ENCODE measurements at places on chromosomes 13 and 19.

DNA sequence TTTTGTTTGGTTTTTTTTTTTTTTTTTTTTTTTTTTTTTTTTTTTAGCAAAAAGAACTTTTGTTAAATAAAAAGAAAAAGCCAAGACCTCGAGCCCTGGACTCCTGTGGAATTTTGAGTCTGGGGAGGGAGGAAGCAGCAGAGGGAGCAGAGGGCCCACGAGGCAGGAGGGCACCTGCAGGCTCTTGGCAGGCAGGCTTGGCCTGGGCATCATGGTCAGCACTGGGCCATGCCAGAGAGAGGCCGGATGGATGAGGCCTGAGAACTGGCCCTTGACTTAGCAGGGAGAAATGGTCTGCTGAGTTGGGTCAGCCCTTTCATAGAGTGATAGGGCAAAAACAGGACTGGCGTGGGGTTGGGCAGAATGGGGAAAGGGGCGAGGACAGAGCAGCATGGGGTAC lies 100.4 kb downstream of the GPR12 start:
- no peak for DNase-seq

GRCh38 chr13:110790371-110790770 lies 76.9 kb downstream of the ING1 start:
- DNase-seq, result no peak

- DNase-seq, result peak; percentile 50
Observed at GRCh38 chr19:57620673-57621348, 6.8 kb downstream of the ZNF134 start.

DNA sequence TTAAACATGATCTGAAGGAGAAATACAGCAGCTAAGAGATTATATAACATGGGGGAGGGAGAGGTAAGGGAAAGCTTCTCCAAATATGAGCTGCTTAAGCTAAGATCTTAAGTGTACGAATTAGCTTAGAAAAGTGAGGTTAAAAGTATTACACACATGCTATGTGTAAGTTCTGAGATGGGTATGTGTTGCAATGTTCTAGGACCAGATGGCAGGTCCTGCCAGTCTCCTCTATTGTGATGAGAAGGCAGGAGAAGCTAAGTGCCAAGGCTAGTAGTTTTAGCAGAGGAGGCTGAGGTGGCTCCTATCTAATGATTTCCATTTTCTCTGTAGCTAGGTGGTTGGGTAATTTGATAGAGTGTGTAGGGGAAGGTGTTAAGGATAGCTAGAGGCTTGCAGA lies 57.6 kb downstream of the MICU2 start:
- peak; percentile 79 for DNase-seq

- no peak for DNase-seq
Observed at GRCh38 chr13:19060311-19061002, 121.2 kb downstream of the TUBA3C start.

DNA sequence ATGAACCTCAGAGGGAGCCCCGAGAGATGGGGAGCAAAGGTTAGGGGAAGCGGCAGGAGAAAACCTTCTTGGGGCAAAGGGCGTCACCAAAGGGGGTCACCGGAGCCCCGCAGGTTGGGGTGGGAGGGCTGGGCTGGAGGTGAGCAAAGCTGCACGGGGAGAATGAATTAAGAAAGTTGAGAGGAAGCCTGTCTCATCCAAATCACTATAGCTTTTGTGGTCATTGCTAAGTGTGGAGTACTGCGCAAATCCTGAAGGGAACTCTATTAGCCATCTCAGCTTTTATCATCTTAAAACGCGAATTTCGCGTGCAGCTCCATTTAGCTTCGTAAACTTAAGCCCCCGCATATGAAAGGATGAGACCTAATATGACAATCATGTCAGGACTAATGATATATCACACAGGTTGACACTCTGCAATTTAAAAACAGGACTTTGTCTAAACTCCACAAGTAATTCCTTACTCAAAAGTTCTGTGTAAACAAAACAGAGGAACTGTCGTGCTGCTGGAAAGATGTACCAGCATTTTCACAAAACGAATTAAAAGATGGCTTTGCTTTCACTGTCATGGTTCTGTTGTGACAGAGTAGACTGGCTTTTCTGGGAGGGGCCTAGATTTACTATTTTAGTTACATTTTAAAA lies 631 bp downstream of the LACC1 start:
- DNase-seq, result peak; percentile 11

- DNase-seq, result no peak
Observed at GRCh38 chr13:49164712-49165111, 55.4 kb upstream of the MLNR start.

DNA sequence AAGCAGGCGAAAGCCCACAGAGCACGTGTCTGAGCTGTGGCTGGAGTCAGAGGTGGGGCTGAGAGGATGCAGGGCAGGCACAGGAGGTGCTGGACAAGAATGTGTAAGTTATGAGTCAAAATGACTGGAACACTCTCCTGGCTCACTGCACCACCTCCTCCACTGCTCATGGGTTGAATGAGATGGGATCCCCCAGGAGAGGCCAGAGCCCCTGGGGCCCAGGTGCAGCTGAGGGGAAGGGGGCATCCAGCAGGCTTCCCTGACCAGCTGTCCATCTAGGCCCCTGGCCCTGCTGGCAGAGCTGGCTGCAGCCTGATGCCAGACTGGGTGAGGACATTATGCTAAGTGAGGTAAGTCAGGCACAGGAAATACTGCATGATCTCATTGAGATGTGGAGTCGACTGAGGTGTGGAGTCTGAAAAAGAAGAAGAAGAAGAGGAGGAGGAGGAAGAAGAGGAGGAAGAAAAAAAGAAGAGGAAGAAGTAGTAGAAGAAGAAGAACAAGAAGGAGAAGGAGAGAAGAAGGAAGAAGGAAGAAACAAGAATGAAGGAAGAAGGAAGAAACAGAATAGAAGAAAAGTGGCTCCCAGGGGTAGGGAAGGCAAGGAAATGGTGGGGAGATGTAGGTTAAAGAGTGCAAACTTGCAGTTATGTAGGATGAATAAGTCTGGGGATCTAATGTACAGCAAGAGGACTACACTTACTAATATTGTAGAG lies 747.4 kb downstream of the UQCRFS1 start:
- no peak for DNase-seq

DNA sequence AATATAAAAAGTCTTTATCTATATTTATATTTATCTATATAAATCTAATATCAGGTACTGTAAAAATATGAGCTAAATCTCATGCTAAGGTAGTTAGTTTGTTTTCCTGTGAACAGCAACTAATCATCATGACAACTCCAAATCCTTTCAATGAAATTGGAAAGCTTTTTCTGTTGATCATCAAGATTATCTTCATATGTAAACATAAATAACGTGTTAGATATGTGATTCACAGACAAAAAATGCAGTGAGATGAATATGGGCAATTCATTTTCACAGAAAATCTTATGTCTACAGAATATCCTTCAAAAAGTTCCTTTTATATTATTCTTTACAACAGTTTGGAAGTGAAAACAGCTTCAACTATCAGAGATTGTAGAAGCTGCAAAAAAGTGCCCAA lies 41.7 kb upstream of the EEF1AKMT1 start:
- peak; percentile 43 for DNase-seq

DNA sequence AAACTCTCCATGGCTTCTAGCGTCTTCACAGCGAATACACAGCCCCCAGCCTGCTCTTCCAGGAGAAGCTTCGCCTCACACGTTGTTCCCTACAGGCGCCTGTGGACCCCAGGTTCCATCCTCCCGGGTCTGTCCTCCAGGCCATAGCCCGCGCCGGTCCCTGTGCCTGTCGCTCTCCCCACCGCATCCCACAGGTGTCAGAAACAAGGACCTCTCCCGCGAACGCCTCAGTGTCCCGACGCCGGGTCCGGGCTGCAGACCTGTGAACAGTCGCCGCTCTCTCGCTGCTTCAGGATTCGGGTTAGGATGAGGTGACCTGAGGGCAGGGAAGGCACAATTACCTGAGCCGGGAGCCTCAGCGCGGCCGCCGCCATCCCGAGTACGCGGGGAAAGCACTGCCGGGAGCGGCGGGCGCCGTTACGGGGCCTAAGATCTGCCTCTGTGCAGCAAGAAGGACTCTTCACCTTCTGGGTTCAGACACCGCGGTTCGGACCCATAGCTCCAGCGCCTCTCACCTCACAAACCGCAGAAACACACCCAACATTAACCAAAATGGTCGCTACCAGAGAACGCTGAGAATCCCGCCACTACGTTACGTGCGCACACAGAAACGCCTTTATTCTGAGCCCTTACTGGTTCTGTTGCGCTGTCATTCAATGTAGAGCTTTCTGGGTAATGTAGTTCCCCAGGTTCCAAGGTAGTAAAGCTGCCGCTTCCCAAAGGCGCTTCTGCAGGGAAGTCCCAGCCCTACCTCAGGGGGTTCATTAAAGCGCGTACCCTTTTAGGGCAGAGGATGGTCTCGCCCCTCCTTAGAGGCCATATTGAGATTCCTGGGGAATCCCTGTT lies at the start of gene ZNF418:
TSS of gene ZNF418 (minus strand) at position 583 of the 846 bp plus-strand sequence. CDS start 1,580 bp downstream, outside the sequence.
- peak; percentile 84 for DNase-seq

GRCh38 chr19:11570039-11570462 lies 7.4 kb downstream of the ACP5 start:
- no peak for DNase-seq

DNA sequence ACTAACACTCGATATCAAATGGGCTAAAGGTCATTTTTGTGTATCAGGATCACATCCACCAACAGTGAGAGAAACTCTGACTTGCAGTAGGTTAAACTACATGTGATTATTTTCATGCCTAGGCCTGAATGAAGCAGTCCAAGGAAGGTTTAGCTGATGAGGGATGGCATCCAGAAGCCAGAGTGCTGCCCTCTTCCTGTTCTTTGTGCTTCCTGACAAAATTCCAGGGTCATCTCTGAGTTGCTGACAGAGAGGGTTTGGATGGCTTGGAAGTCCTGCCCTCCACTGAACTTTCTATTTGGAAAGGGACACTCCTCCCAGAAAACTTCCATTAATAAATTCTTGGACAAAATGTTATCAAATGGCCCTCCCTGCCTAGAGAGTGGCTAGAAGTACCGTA lies 728.3 kb upstream of the SLC10A2 start:
- DNase-seq, result no peak

GRCh38 chr13:76725211-76725610 lies 161.0 kb downstream of the KCTD12 start:
- DNase-seq, result no peak

All from amniotic epithelial cell (primary cell).